Dorsolateral prefrontal cortex (tissue), 122 donors: ENCODE measurements at places on chromosomes 3 and 15.

- DNase-seq = no peak
These were observed 18.2 kb upstream of the PLCL2 start for GRCh38 chr3:16866571-16866970.

- no peak for DNase-seq
These were observed 129.3 kb downstream of the EEFSEC start for GRCh38 chr3:128282380-128283196.

- DNase-seq = no peak
These were observed 78.9 kb upstream of the BHLHE40 start for GRCh38 chr3:4900298-4900697.

DNA sequence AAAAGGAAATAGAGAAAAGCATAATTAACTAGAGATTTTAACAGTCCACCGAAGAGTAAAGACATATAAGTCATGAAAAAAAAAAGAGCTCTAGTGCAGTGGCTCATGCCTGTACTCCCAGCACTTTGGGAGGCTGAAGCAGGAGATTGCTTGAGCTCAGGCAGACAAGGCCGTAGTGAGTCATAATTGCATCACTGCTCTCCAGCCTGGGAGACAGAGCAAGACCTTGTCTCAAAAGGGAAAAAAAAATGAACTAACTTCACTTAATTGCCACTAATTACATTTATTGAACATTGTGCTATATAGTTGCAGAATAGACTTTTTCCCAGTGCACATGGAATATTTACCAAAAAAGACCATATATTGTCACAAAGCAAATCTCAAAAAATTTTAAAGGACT is 221.8 kb downstream of the CBLB start:
- no peak for DNase-seq

- DNase-seq = no peak
These were observed 15.3 kb downstream of the RLBP1 start for GRCh38 chr15:89205991-89206585.

GRCh38 chr15:66572146-66572545 is 6.3 kb upstream of the LCTL start:
- no peak for DNase-seq

GRCh38 chr3:8632402-8633237 is 12.0 kb downstream of the SSUH2 start:
- DNase-seq = no peak

DNA sequence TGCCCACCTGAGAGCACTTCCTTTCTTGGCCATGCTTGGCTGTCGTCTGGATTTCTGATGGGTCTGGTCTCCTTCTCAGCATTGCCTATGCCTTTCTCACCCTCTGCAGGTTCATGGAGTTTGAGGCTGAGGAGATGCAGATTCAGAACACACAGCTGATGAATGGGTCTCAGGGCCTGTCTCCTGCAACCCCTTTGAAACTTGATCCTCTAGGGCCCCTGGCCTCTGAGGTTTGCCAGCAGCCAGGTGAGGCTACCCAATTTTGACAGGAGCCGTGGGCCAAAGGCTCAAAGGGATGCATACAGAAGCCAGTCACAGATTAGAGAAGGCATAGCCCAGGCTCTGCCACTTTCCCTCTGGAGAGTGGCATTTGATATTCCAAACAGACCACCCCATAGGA is 10.5 kb downstream of the NUTM1 start:
- DNase-seq = no peak

- DNase-seq = no peak
These were observed 33.5 kb upstream of the USP8 start for GRCh38 chr15:50390554-50391264.

- DNase-seq = peak; percentile 14
These were observed 1.8 kb upstream of the ABTB1 start for GRCh38 chr3:127670761-127671522.

DNA sequence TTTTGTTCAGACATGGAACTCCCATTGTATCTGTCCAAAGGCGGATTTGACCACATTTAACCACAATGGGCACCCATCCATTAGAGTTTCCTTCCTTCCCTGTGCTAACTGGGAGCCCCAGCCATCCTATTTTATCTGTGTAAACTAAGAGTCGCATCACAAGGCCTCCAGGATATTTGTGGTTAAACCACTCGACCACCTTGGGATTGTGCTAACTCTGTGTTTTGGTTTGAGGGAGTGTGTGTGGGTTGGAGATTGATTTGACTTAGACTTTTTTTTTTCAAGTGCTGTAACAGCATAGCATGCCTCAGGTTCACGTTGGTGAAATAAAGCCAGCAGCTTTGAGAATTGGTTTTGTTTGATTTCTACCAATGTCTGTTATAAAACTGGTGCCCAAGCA is 100.4 kb upstream of the TP63 start:
- no peak for DNase-seq

DNA sequence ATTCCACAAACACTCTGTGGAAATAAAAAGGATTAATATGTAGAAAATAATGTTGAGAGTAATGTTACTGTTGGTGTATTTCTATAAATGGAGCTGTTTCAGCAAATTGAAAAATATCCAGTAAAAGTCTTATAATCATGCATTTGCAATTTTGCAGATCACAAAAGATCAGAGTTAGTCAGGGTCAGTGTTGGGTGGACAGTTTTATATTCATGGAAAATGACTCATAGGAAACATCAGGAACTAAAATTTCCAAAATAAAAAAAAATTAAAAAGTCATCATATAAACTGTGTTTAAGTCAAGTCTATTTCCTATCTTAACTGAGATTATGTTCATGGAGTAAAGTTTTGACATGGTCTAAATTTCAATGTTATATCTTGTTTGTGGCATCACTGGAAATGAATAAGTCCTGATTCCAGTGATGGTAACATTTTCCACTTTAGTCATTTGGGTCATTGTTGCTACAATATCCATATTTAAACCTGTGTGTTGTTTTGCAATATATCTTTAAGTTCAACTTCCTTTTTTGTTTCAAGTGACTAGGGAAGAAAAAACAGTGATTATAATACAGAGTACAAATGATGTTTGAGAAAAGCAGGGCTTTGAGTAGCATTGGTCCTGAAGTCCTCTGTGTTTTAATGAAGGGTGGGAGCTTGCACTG is 37.8 kb downstream of the MITF start:
- no peak for DNase-seq

DNA sequence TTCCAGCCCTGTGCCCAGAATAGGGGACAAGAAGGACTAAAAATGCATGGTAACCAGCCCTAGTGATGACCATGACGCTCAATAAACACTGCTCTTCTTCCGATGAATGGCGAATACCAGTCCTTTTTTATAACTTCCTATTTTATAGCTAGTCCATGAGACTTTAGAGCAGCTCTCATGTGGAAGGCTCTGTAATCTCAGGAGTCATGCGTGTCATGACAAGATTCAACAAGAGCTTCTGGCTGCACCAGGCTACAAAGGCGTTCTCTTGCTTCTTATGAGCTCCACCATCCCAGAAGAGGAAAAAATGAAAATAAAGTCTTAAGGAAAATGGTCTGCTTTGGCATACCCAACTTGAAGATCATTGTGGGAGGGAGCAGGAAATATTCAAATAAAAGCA is 141.0 kb downstream of the TMCO5A start:
- DNase-seq = no peak

GRCh38 chr3:61828880-61829721 is 267.7 kb downstream of the PTPRG start:
- DNase-seq = no peak
